Activated CD4-positive, alpha-beta T cell treated with anti-CD3 and anti-CD28 coated beads, Interleukin-2, amount 10 ng/mL, durations not matched to agents 7 days and 5 days (primary cell): ENCODE measurements at places on chromosomes 3 and 15. TPM values are rescaled to one million over a fixed set of nuclear protein-coding genes. Genes with fewer than 3 reads are reported as not detected.

DNA sequence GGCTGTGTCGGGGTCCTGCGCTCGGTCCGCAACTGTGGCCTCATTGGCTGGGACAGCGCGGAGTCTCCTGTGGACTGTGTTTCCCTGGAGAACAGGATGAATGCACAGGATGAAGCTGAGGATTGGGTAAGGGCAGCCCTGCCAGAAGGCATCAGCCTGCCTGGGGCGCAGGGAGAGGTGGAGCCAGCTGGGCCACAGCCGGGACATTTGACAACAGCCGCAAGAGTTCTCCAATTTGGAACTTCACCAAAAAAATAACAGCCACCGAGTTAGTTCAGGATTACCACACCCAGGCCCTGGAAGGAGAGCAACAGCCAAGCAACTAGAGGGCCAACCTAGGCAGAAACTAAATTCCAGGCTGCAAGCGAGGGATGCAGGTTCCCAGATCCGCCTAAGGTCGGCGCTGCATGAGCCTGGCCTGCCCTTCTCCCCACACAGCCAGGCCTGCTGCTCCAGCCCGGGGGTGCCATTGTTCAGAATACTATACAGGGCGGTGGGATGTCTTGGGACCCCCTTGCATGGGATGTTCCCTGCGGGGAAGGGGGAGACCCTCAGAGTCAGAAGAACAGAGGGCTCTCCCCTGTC lies 229.3 kb downstream of the OCA2 start:
- no peaks in the 10 kb centered on the region for H3K27me3 ChIP-seq
- no peaks in the 10 kb centered on the region for H3K36me3 ChIP-seq
- H3K4me3 ChIP-seq: no peak overlapping the region
- no peak overlapping the region for H3K27ac ChIP-seq

- peaks cover 7% of the 10 kb centered on the region for H3K27me3 ChIP-seq
- H3K27ac ChIP-seq: no peak overlapping the region
- no peak for DNase-seq
- H3K4me1 ChIP-seq: peaks cover 2% of the 10 kb centered on the region
These were observed 13.4 kb upstream of the GHSR start for GRCh38 chr3:172461530-172462138.

DNA sequence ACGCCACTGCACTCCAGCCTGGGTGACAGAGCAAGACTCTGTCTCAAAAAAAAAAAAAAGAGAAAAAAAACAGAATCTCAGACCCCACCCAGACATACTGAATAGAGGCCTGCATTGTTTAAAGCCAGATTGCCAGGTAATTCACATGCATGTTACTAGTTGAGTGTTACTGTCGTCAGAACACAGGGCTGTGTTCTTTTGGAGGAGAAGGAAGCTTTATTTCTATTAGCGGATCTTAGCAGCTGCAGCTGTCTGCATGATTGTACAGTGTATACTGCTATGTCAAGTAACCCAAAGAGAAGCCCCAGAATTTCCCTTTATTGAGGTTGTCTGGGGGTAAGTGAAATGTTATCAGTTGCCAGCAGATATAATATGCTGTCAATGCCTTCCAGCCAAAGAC lies 496.6 kb upstream of the NAALADL2 start:
- DNase-seq: no peak
- H3K36me3 ChIP-seq: no peaks in the 10 kb centered on the region
- no peaks in the 10 kb centered on the region for H3K4me1 ChIP-seq
- H3K27ac ChIP-seq: no peak overlapping the region
- no peaks in the 10 kb centered on the region for H3K27me3 ChIP-seq
- no peak overlapping the region for H3K4me3 ChIP-seq

DNA sequence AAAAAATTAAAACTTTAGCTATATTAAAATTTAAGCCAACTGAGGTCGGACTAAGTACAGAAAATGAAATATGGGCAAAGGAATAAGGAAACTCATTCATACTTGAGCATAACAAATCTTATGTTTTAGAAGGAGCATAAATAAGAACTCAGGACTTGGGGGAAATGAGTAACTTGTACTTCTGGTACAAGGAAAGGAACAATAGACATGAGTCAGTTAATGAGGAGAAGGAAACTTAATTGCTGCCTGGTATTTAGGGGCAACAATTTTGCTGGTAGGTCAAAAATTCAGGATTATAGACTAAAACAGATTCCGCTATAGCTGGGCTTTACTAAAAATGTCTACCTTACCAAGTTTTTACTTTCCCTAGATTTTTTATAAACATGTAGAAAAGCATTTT lies 113.1 kb downstream of the MYO5A start:
- no peaks in the 10 kb centered on the region for H3K27me3 ChIP-seq
- H3K27ac ChIP-seq: no peak overlapping the region
- no peaks in the 10 kb centered on the region for H3K36me3 ChIP-seq
- peaks cover 3% of the 10 kb centered on the region for H3K4me1 ChIP-seq

The HRG gene
- total RNA-seq: not detected

The DUOXA2 gene
- total RNA-seq: not detected

DNA sequence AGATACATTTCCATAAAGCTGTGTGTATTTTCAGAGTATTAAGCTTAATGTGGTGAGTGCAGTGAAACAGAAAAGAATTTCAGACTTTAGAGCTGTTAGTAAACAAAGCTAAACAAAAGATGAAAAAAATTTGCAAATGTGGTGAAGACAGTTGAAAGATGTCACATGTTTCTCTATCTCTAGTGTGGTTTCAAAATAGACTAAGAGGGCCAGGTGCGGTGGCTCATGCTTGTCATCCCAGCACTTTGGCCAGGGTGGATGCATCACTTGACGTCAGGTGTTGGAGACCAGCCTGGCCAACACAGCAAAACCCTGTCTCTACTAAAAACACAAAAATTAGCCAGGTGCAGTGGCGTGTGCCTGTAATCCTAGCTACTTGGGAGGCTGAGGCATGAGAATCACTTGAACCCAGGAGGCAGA lies 466.0 kb upstream of the NR2F2 start:
- H3K27ac ChIP-seq: peak overlapping the region; percentile 72
- no peak overlapping the region for H3K4me3 ChIP-seq
- DNase-seq: peak; percentile 39
- H3K4me1 ChIP-seq: peaks cover 49% of the 10 kb centered on the region

DNA sequence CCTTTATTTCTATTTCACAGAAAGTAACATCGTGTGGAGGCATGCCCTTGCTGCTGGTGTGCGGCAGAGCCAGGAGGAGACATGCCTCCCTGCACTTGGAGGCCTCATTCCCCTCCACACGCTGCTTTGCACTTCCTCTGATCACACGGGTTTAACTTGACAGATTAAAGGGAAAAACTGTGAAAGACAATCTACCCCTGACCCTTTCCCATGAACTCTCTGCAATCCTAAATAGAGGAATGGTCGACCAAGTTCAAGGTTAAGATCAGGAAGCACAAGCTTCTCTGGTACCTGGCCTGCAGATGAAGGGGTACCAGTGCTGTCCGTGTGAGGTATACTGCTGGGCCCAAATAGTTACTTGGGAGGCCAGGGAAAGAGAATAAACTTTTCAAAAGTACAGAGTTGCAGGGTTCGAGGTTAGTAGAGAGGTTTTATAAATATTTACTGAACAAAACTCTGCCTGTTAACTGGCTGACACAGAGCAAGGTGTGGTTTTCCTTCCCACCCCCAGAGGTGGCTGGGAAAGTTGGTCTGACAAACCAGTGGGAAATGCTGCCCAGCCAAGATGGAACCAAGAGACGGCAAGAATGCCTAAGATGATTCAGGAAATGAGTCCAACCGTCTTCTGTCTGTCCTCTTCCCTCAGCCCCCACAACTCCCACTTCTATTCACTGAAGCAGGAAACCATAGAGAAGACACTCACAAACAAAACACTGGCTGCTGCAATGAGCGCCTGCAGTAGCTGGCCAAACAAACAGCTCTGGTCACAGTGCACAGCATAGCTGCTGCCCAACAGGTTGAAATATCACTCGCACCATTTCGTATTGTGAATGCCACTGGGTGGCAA lies 79.6 kb downstream of the IGF2BP2 start:
- H3K4me3 ChIP-seq: no peak overlapping the region
- H3K27ac ChIP-seq: no peak overlapping the region
- H3K36me3 ChIP-seq: no peaks in the 10 kb centered on the region
- H3K4me1 ChIP-seq: peaks cover 5% of the 10 kb centered on the region
- peaks cover 8% of the 10 kb centered on the region for H3K27me3 ChIP-seq

DNA sequence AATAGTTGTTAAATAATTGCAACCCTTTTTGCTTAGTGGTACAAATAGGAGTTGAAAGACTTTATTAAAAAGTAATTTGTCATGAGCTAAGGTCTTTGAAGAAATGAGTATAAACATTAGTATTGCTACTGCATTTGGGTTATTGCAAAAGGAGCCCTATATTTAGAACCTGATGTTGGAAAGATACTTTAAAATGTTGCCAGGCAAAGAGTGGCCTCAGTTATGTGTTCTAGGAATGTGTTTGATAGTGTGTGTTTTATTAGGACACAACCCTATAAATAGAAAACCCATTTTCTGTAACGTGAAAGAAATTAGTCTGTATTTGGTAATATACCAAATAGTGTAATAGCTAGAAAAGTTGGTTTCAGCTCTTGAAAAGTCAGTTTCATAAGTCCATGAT lies 10.7 kb downstream of the VPS8 start:
- H3K36me3 ChIP-seq: peaks cover 24% of the 10 kb centered on the region
- H3K27me3 ChIP-seq: no peaks in the 10 kb centered on the region
- H3K4me3 ChIP-seq: no peak overlapping the region
